ENCODE measurements at places on chromosomes 5 and 9. TPM values are rescaled to one million over a fixed set of nuclear protein-coding genes. Genes with fewer than 3 reads are reported as not detected.

The SLC1A1 gene
- total RNA-seq = 32.1 TPM

GRCh38 chr5:154559398-154560276 lies 81.6 kb upstream of the HAND1 start:
- no peak for DNase-seq

DNA sequence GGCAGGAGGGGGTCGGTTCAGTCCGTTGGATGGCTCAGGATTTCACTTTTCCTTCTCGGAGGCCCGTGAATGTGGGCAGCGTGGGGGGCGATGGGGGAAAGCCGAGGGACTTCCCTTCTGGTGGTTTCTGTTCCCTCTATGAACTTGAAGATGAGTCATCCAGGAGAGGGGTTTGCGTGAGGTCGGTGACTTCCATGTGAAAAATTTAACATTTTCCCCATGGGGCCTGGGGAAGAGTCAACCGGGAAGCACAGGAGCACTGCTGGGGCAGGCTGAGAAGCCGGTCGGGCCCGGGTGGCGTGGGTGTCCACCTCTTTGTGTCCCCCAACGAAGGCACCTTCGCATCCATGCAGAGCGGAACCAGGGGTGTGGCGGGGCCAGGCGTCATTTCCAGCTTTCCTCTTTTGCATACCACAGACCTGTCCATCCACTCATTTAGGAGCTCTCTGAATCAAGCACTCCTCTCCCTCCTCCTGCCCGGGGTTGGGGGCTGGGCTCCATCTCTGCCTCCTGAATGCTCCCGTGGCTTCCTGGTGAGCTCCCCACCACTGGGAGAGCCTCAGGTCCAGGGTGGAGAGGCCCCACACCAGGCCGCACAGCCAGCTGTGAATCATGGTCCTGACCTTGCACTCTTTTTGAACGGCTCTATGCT lies 68.4 kb downstream of the ANKRD33B start:
- peak; percentile 32 for DNase-seq

DNA sequence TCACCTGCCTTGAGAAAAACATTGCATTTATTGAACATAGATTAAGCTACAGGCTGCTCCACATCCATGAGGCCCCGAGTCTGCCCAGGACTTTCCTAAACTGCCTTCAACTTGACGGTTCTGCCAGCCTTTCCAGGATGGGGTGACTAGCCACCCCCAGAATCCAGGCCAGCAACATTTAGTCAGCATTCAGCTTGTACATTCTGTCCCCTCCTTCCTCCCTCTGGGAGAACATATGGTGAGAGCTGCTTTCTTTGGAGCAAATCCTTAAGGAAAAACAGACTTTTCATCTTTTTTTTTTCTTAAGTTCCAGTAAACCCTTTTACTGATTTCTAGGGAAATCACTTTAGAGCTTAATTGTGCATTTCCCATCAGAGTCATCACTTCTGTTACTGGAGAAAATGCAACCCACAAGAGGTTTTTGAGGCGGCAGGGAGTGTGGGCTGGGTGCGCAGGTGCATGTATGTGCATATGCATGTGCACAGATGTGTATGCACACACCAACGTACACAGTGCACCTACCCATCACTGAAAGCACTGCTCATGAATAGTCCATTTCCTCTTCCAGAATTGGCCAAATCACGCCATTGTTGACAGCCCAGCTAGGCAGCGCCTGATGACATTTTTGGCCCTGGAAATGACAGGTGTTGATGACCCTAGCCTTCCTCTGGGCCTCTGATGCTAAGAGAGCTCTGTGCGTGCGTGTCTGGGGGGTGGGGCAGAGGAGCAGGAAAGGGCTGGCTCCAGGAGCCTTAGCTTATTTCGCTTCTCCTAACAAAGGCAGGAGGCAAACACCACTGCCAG lies 145.6 kb downstream of the HSD17B3 start:
- no peak for DNase-seq

- no peak for DNase-seq
Measured at GRCh38 chr5:144205141-144205551, 34.5 kb downstream of the KCTD16 start.

GRCh38 chr5:177362610-177363507 lies 5.1 kb downstream of the RGS14 start:
- no peak for DNase-seq

The FOXD4L6 gene
- not detected for total RNA-seq

DNA sequence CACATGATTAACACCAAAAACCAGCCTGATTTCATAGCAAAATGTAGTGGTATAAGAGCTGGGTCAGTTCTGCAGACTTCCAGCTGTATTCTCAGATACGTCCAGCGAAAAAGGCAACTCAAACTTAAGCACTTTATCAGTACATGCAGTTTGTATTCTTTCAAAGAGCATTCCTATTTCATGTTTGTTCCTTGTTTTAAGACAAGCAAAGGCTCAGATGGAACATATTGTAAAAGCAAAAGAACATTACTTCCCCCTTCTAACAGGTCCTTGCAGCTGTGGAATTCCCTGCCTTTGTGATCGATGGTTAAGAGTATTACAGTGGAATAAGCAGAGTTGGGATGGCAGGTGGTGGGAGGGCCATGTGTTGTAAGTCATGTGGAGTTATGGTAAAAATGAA lies 86.3 kb upstream of the GRHPR start:
- no peak for DNase-seq

The SELENOP gene
- 2.1 TPM for total RNA-seq

DNA sequence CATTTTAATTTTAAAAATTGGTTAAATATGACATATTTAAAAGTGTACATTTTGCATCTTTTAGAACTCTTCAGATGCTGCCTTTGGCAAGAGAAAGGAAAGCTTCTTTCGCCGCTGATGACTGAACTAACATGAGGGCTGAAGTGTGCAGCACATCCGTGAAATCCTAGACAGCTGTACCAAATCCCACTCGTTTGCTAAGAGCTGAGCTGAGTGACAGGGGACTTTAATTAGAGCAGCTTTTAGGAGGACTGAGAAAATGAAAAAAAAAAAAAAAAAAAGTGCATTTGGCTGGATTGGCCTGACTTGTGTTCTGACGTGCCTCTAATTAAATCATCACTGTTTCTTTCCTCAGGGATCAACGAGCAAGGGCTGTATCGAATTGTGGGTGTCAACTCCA lies 271.3 kb downstream of the ARHGAP26 start:
- no peak for DNase-seq

DNA sequence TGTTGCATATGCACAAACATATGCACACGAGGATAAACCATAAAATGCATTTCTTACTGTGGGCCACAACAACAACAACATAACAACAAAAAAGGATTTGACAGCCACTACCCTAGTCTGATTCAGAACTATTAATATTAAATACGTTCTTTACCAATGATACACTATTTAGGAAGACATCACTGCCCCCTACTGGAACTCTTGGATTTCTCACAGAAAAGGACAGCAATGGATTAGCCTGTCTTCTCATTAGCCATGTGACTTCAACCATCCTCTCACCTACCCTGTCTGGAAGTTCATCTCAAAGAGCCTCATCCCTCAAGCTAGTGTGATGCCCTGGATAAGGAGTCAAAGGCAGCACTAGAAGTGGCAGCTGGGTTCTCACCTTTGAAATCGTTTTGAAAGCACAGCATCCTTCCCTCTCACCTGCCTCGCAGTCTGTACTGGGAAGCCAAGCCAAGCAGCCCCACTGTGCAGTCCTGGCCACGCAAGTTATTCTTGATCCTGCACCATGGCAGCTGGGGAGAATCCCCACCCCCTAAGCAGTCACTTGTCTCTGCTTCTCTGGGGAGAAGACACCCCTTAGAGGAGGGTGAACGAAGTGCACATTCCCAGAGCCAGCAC lies 64.6 kb downstream of the SH3TC2 start:
- DNase-seq = no peak

- DNase-seq = no peak
Measured at GRCh38 chr9:117945286-117945685, 241.1 kb downstream of the TLR4 start.

DNA sequence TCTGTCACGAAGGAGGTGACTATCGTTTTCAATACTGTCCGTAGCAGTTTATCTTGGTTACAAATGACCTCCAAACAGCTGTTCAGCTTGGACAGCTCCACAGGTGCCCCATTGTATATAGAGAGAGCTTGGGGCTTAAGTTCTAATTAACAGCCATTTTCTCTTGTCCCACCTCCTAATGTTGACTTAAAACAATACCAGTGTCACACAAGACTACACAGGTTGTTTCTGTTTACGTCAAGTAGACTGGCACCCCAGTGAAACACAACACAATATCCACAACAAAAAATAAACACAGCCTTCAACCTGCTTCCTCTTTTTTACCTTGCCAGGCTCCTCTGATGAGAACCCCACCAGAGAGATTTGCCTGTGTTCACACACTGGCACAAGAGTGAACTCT lies 39.8 kb upstream of the TLE1 start:
- no peak for DNase-seq

The ADAMTS13 gene
- total RNA-seq = 0.75 TPM

DNA sequence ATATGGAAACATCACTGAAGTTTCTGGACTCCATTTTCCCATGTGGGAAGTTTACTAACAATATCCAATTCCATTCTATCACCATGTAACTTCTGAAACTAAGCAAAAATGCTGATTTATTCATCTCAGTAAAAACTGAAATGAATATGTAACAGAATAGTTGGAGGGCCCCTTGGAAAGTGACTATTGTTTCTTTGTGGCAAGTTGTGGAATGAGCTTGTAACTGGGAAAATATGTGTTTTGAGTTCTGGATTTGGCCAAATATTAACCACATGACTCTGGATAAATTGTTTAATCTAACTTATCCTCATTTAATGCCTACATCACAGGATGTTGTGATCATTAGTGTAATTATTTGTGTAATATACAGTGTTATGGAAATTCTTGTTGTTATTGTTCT lies 619.3 kb downstream of the TLE4 start:
- no peak for DNase-seq

- no peak for DNase-seq
Measured at GRCh38 chr9:136244122-136244968, 1.3 kb downstream of the QSOX2 start.
